ENCODE measurements at places on chromosomes 16 and 17.
A peak's percentile ranks its signal among the peaks of the same experiment; 100 is the strongest.

DNA sequence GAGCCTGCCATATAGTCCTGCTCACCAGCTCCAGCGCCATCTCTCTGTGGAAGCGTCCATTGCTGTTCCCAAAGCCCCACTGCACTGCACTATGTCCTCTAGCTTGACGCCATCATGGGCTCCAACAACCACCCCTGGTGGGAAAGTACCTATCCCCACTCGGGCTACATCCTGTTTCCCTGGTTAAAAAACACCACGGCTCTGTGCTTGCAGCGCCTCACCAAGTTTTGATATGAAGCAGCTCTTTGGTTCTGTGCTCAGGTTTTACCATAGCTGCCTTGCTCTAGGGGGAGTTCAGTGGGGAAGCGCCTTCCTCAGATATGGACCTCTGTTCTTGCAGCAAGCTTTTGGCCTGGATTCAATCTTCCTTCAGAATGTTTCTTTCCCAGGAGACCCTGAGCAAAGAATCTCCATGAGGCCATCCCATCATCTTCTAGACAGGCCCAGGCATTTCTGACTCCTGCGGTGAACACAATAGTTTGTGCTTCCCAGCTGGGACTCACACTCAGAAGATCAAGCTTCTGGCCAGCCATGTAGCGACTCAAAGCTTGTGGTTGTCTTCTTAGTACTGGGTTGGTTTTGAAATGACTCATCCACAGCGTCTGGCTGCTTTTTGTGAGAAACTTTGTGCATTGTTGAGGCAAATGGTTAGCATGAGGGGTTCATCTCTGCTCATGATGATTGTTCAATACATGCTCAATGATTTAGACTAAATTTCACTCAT is 39.5 kb downstream of the DYNLRB2 start:
- peak; percentile 59 for DNase-seq

DNA sequence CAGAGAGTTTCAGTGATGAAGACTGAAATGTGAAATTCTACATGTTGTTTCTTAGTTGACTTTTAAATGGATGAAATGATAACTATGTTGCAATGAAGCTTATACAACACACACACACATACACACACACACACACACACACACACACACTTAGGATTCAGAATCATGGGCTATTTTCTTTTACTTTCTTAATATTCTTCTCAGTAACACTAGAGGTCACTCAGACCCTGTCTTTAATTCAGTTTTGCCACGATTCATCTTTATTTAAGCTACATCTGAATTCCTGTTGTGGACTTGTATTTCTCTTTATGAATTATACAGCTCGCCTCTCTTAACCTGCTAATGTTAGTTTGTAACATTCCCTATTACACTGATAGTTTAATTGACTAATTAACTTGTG is 109.6 kb upstream of the GOT2 start:
- DNase-seq = no peak

- DNase-seq = no peak
Observed at GRCh38 chr16:12721841-12722421, 81.8 kb downstream of the CPPED1 start.

- no peak for DNase-seq
Observed at GRCh38 chr17:49567104-49567521, 8.6 kb upstream of the NXPH3 start.

DNA sequence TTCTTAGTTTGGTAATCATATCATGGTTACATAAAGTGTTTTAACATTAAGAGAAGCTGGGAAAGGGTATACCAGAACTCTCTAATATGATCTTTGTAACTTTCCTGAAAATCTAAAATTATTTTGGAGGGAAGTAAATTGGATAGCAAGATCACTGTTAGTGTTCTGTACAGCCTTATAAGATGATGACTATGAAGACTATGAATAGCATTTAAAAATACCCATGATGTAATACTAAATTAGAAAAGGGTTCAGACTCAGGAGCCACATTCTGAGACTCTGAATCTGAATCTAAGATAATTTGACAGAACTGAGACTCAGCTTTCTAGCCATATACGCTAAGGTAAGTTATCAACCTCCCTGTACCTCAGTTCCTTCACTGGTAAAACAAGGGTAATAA is 208.0 kb upstream of the C17orf78 start:
- no peak for DNase-seq

All from central memory CD4-positive, alpha-beta T cell (primary cell).